Kidney glomerular epithelial cell (primary cell): ENCODE measurements at places on chromosomes 7 and 10.

- no peak for DNase-seq
These were observed 148.5 kb downstream of the WDR37 start for GRCh38 chr10:1204434-1205326.

DNA sequence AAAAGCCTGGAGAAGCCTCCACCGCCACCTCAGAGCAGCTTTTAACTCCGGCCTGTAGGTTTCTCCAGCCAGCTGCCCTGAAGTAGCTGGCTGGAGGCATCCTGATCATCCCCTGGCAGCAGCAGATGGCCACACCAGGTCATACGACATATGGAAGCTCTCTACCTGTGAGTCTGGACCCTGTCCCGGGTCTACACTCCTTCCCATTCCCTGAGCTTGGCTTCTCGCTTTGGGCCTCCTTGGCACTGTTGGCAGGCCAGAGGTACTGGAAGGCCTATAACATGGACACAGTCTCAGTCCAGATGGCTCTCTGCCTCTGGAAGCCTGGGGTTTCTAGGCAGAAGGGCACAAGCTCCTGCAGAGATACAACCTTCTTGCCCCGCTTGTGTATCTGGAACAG, 43.5 kb upstream of the TRIM8 start:
- DNase-seq, result no peak

DNA sequence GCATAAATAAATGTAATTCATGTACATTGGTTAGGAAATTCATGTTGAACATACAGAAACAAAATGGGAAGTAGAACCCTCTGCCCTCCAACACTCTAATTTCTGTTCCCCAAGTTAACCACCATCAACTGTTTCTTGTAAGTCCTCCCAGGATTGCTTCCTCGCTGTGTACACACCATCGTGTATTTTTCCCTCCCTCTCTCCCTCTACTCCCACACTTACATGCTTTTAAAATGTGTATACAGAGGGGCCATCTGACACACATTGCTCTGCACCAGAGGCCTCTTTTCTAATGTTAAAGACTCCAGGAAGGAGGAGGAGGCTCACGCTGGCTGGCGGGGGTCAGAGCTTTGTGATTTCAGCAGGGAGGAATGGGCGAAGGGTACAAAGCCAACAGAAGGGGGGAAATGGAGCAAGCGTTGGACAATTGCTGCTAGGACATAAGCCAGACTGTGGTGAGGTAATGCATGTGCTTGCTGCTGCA, 1.9 kb upstream of the EPHA1 start:
- no peak for DNase-seq

DNA sequence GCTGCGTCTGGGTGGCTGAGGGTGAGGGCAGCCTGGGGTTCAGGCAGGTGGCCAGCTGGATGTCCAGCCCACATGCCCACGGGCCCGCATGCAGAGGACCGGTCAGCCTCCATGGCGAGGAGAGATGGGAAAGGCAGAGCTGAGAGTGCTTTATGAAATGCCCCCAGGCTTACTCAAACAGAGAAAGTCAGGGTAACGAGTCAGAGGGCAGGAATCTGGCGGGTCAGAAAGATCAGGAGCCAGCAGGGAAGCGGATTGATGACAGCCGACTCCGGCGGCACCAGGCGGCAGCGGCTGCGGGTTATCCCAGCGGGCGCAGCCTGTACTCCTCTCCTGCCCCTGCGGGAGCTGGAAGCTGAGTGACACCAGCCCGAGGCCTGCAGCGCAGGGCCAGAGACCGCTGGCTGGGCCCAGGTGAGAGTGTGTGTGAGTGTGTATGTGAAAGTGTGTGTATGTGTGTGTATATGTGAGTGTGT, 13.4 kb downstream of the SLC13A4 start:
- DNase-seq, result no peak

- DNase-seq, result no peak
These were observed 15.2 kb upstream of the FAS start for GRCh38 chr10:88975377-88975720.

DNA sequence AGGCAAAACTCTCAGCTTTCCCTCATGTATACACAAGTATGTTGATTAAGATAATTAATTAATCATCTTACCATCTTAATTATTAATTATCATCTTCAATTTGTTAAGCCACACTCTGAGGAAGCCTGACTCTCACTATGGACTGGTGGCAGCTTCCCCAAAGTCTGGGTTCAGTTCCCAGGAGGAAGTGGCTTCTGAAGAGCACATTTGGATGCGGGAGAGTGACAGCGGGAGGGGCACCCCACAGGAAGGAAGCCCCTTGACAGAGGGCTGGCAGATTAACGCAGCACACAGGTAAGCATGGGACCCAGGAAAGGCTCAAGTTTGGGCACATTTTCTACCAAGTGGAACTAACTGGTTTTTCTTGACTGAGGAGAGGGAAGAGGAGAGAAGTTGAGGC, 13.4 kb upstream of the SLIT1 start:
- no peak for DNase-seq

DNA sequence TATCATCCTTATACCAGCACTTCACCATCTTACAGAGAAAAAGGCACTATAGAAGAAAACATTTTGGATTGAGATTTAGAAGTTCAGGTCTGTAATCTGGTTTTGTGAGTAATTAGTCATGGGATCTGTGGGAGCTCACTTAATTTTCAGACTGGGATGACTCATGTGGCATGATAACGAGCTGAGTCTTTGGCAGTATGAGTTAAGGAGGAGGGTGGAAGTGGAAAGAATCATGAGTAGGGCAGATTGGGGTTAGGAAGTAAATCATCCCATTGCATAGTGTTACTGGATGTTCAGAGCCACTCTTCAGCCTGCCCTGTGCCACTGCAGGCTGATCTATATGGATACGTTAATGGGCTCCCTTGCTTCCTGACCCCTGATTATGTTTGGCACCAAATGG, 64.9 kb downstream of the ZNF92 start:
- DNase-seq, result peak; percentile 74

DNA sequence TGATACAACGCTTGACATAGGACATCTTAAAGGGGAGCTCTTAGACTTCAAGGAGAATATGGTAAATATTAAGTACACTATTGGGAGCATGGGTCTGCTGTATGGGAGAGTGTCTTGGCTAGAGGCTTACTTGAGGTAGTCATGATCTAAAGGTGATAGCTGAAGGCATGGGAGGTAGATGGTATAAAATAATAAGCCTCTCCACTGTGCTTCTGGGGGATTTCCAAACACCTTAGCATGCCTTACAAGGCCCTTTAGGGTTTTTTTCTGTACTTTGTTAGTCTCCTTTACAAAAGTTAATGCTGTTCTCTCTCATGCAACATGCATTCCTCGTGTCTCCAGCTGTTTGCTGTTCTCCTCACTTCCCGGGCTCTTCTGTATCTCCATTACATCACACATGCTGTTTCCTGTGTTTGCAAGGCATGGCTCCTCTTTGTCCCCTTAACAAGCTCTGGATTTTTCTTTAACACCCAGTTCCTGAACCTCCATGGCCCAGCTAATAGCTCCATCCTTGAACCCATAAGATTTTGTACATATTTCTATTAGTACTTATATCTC, 449.7 kb downstream of the AUTS2 start:
- no peak for DNase-seq

DNA sequence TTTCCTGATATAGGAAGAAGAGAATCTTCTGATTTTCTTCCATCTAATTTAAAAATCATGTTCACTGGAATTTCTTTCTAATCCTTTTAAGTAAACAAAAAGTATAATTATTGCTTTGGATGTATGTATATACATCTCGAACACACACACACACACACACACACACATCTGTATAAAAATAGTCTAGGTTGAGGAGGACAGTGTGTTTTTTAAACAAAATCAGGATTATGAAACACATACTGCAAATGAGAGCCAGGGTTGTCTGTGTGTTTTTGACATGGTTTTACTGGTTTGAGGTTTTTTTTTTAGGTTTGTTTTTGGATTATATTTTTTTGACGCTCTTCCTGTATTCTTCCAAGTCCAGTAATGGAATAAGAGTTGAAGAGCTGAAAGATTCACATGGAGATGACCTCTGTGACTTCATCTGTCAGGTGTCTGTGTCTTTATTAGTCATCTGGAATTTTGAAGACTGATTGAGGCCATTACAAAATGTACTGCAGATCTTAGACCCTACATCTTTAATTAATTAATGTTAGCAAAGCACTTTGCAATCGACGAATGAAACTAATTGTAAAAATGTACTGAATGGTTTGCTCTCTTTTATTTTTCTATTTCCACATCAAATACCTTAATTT, 237.1 kb downstream of the SUGCT start:
- no peak for DNase-seq

GRCh38 chr10:78205457-78206016, 171.9 kb downstream of the RPS24 start:
- DNase-seq, result no peak

GRCh38 chr10:88932539-88933256, 19.9 kb downstream of the ACTA2 start:
- DNase-seq, result peak; percentile 72

DNA sequence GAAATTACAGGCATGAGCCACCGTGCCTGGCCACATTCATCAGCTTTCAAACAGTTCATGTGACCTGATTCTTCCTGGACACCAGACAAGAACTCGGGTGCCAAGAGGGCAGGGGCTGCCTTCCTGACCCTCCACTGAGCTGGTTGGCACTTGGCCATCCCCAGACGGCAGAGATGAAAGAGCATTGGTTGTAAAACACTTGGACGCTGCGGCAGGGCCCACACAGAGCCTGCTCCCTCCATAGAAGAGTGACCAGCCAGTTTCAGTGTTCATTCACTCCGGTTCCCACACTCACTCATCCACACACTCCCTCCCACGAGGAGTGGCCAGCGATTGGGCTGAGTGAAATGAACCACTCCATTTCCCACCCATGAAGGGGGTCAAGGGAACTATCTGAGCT, 112.3 kb downstream of the ITGB8 start:
- DNase-seq, result no peak

GRCh38 chr7:25454562-25455041, 226.3 kb upstream of the NPVF start:
- DNase-seq, result no peak

DNA sequence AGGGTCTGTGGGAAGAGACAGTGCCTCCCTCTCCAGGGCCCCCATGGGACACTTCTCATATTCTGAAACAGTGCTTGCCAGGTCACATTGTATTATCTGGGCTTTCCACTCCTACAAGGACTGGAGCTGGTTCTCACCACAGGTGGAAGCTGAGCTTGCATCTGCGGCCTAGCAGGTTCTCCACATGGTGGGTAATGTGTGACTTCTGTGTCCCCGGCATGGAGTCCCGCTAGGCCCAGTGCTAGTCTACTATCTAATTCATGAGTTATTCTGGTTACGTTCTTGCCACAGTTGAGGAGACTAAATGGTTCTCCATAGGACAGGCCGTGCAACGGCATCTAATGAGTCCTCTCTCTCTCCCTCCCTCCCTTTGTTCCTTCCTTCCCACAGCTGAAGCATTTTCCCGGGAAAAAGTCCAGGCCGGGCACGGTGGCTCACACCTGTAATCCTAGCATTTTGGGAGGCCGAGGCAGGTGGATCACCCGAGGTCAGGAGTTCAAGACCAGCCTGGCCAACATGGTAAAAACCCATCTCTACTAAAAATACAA, 27.7 kb downstream of the PRLHR start:
- no peak for DNase-seq

DNA sequence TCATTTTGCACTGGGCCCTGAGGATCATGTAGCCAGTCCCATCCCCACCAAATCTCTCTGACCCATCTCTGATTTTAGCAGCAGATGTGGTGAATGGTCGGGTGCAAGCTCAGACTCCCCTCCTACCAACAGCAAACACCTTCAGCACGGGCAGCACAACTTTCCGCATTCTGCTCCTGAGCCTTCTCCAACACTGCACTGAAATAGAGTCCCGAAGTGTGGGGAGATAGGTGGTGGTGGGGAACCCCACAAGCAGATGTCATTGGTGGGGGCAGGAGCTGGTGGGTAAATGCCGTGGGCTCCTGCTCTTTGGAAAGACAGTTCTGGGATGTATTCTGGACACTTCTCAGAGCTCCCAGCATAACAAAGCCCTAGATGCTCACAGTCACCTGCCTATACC, 9.6 kb upstream of the CTBP2 start:
- no peak for DNase-seq

DNA sequence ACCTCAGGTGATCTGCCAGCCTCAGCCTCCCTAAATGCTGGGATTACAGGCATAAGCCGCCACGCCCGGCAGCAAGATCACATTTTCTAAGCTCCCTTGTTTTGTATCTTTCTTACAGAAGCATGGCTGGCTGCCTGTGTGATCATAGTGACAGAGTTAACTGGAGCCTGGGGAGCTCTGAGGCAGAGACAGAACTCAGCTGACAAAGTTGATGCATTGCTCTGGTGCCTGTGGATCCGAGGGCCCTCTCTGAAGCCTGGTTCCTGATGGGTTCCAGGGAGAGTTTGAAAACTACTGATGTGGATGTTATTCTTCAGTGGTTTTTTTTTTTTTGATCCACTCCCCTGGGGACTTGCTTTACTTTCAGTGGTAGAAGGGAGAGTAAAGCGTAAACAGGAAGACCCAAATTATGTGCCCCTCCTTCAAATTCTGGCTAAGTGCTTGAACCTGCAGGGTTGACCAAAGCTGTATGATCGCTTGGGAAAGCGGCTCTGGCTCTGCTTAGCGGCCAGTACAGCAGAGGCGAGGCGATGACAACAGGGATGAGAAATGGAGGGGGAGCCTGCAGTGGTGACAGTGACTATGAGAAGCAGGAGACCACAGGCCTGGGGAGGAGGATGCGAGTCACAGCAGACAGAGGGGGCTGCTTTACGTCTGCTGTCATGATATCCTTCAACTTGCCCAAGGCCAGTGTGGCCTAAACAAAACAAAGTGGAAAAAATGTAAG, 6.8 kb upstream of the EFCAB10 start:
- DNase-seq, result no peak

DNA sequence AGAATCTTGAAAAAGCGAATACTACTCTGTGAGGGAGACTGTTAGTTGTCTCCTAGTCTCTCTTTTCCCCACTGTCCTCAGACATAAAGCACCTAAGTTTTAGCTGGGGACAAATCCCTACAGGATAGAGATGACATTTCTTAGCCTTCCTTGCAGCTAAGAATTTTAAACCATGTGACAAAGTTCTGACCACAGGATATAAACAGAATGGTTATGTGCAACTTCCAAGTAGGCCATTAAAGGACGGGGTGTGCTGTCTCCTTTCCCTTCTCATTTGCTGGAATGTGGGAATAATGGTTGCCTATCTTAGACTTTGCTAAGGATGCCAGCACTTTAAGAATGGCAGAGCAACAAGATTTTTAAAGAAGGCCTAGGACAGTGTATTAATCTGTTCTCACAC, 74.9 kb upstream of the PRPS1L1 start:
- no peak for DNase-seq

- DNase-seq, result peak; percentile 28
These were observed 2.5 kb downstream of the ZEB1 start for GRCh38 chr10:31321396-31321941.
